ENCODE measurements at places on chromosomes 3 and 15.

DNA sequence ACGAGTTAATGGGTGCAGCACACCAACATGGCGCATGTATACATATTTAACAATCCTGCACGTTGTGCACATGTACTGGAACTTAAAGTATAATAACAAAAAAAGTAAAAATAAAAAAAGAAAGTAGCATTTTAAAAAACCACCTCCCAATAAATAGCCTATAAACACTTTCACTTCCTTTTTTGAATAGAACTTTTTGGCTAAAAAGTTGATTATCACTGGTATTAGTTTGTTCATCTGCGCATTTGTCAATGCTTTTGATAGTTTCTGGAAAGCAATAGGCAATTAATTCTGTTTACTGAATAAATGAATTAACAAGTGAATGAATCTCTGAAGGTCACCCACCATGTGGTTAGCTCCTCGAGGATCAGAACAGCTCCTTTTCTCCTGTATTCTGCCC lies 179.9 kb downstream of the SLC9A9 start:
- no peak for DNase-seq

GRCh38 chr3:122268257-122269024 lies 56.6 kb upstream of the CSTA start:
- no peak for DNase-seq

DNA sequence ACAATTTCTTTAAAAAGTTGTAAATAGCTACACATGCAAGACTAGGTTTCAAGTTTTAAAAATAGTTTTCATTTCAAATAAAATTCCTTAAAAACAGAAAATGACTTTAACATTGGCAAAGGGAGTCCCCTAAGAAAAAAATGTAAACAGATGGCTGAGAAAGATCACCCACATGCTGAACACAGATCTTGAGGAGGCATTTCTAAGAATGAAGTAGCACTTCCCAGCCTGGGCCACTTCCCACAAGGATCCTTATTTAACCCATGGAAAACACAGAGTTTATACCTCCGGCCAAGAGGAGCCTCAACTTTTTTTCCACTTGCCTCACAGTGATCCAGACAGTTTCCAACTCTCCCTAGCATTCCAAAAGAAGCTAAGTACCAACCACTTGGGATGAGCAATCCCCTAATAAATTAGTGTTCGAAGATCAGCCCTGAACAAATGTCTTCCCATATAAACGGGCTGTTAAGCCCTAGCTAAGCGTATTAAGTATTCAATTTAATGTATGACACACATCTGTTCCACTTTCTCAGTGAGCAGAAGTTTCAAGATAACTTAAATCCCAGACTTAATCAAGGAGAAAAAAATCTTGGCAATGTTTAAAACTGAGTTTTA lies 61.4 kb downstream of the GADL1 start:
- no peak for DNase-seq

GRCh38 chr15:78093242-78094020 lies 1.1 kb downstream of the SH2D7 start:
- no peak for DNase-seq

GRCh38 chr3:123449997-123450604 lies 1.2 kb upstream of the ADCY5 start:
- DNase-seq: no peak

- no peak for DNase-seq
Measured at GRCh38 chr3:8738639-8739038, 5.0 kb downstream of the CAV3 start.

- DNase-seq: no peak
Measured at GRCh38 chr15:67190326-67190725, 64.1 kb downstream of the AAGAB start.

DNA sequence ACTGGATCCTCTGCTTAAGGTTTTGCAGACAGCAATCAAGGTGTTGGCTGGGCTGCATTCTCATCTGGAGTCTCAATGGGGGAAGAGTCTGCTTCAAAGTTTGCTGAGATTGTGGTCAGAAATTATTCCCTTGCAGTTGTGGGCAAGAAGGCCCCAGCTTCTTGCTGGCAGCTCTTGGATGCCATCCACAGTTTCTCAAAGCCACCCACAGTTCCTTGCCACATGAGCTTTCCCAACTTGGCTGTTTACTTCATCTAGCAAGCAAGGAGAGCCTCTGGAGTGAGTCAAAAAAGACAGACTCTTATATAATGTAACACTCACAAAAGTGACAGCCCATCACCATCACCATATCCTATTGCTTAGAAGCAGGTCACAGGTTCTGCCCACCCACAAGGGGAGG lies 62.1 kb upstream of the ABHD2 start:
- no peak for DNase-seq

DNA sequence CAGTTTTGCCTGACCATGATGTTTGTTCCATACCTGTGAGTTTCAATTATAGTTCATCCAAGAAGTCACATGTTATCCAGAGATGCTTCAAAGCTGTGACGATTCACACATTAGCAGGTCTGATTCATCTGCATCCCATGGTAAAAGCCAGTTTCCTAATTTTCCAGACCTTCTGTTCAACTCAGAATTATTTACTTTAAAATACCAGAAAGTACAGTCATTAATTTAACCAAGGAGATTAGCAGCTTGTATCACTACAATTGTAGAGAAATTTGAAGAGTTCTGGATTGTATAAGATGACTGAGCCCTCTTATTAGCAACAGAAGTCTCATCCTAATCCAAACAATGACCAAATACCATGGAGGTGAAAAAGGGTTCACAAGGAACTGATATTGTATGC lies 76.1 kb upstream of the THBS1 start:
- no peak for DNase-seq
